ENCODE measurements at places on chromosomes 5 and 9.
A peak's percentile ranks its signal among the peaks of the same experiment; 100 is the strongest.

- DNase-seq, result no peak
Observed at GRCh38 chr5:156383510-156384265, 56.7 kb downstream of the SGCD start.

GRCh38 chr9:130906735-130907416, 10.3 kb upstream of the QRFP start:
- DNase-seq, result peak; percentile 80

- DNase-seq, result no peak
Observed at GRCh38 chr5:29963956-29964355, 1229.5 kb upstream of the CDH6 start.

DNA sequence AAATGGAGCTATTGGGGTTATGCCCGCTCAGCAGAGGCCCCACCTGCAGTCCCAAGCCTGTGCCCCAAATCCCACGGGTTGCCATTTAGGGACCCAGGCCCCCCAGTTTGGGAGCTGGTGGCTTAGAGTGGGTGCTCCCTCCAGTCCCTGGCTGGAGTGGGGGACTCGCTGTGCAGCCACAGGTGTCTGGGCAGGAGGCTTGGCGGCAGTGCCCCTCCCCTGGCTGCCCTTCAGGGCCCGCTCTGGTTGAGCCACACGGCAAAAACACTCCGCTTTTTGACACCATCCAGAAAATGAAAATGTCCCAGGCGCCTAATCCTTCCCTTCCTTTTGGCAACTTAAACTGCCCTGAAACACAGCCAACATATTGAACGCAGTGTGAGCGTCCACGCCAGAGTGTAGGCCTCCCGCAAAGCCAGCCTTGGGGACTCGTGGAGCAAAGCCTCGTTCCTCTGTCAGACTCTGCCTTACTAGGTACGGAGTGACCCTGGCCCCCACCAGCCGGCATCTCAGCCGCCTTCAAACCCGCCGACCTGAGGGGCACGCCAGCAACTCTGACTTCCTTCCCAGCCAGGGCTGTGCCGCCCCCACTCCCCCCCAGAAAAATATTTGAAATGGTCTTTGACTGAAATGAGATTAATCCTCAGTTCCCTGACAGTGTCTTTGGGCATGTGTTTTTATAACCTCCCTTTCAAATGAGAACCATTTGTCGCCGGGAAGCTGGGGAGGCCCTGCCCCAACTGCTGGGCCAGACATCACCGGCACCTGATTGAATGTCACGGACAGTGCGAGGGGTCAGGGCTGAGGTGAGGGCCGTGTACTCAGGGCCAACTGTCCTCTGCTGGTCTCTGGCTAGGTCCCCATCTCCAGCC, 98.5 kb upstream of the LMX1B start:
- no peak for DNase-seq

GRCh38 chr5:1387876-1388275, 43.0 kb upstream of the CLPTM1L start:
- DNase-seq, result no peak
